Testis (tissue), 5 donors: ENCODE measurements at places on chromosomes 7 and 10. TPM values are rescaled to one million over a fixed set of nuclear protein-coding genes. Genes with fewer than 3 reads are reported as not detected.

DNA sequence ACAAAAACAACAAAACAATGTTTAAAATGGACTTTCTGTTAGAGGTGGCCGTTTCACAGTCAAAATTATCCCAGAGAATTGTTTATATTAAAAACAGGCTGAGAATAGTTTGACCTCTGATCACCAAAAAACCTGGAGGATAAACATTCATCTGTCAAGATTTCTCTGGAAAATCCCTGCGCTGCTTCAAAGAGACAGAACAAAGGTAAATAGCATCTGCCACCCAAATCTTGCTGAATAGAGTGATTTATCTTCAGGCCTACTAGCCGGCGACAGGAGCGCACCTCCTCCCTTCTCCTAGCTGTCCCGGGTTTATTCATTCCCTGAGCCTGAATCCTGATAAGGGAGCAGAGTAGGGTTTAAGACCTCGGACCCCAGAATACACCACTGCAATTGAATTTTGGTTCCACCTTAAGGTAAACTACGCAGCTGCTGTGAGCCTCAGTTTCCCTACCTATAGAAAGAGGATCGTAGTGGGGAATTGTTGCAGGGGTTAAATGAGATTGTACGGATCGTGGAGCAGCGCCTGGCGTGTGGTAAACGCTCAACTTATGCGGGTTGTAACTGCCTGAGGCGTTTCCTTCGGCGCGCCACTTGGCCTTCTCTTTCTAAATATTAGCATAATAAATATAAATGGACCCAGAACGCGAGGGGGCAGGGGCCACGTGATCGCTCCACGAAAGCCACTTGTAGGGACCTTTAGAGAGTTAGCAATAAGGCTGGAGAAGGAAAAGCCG is 498 bp upstream of the ST7 start:
- DNase-seq, result peak; percentile 80
- no peaks in the 10 kb centered on the region for H3K27me3 ChIP-seq
- H3K27ac ChIP-seq, result peak overlapping the region; percentile 85
- peaks cover 27% of the 10 kb centered on the region for H3K4me1 ChIP-seq

DNA sequence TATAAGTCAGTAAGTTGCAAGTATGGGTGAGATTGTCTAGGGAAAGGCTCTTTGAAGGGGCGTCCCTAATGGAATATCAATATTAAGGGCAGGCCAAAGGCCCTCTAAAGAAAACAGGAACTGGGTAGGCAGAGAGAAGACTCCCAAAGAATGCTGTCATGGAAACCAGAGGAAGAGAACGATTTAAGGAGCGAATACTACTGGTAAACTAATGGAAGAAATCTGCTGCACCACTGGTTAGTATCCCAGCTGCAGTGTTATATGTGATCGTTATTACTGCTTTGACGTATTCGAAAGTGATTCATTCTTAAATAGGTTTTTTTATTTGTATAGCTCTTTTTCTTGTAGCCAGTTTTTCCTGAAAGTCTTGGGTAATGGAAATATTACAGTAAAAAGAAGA is 1.3 kb downstream of the CASP2 start:
- no peaks in the 10 kb centered on the region for H3K36me3 ChIP-seq
- no peak overlapping the region for H3K27ac ChIP-seq
- H3K4me1 ChIP-seq, result peaks cover 13% of the 10 kb centered on the region

DNA sequence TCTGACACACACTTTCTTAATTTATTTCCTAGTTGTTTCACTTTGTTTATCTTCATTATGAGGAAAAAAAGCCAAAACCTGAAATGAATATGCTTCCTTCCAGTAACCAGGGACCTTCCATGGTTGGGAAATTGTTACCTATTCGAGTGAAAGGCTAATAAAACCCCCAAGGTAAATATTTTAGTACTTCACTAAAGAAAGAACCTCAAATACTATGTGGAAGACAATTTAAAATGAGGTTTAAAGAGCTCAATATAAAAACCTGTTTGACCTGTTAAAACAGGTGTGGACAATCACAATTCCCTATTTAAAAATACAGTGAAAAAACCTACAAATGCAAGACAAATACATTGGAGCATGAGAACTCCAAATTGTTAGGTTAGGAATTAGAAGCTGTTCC is 192.6 kb downstream of the CFTR start:
- H3K27ac ChIP-seq, result no peak overlapping the region
- no peak overlapping the region for H3K4me3 ChIP-seq
- H3K27me3 ChIP-seq, result no peaks in the 10 kb centered on the region
- DNase-seq, result no peak
- peaks cover 19% of the 10 kb centered on the region for H3K4me1 ChIP-seq

GPR26 gene
- total RNA-seq, result 0.31 TPM

LRRC18 gene
- total RNA-seq, result 7.8 TPM

GRCh38 chr7:138008588-138009349 is 6.9 kb upstream of the CREB3L2 start:
- H3K27me3 ChIP-seq, result no peaks in the 10 kb centered on the region
- peaks cover 4% of the 10 kb centered on the region for H3K4me1 ChIP-seq
- H3K27ac ChIP-seq, result no peak overlapping the region
- no peak for DNase-seq

- H3K4me3 ChIP-seq, result no peak overlapping the region
- no peak overlapping the region for H3K27ac ChIP-seq
- DNase-seq, result no peak
- no peaks in the 10 kb centered on the region for H3K36me3 ChIP-seq
- no peaks in the 10 kb centered on the region for H3K4me1 ChIP-seq
Observed at GRCh38 chr10:76922666-76923065, 714.9 kb downstream of the KCNMA1 start.

GRCh38 chr7:54729107-54729506 is 29.9 kb downstream of the SEC61G start:
- no peak overlapping the region for H3K4me3 ChIP-seq
- no peaks in the 10 kb centered on the region for H3K4me1 ChIP-seq
- H3K36me3 ChIP-seq, result no peaks in the 10 kb centered on the region
- H3K27me3 ChIP-seq, result no peaks in the 10 kb centered on the region

- no peak for DNase-seq
- H3K4me3 ChIP-seq, result no peak overlapping the region
- H3K4me1 ChIP-seq, result no peaks in the 10 kb centered on the region
- H3K27ac ChIP-seq, result no peak overlapping the region
- H3K27me3 ChIP-seq, result no peaks in the 10 kb centered on the region
- no peaks in the 10 kb centered on the region for H3K36me3 ChIP-seq
Observed at GRCh38 chr7:154916856-154917807, 85.8 kb downstream of the PAXIP1 start.

DNA sequence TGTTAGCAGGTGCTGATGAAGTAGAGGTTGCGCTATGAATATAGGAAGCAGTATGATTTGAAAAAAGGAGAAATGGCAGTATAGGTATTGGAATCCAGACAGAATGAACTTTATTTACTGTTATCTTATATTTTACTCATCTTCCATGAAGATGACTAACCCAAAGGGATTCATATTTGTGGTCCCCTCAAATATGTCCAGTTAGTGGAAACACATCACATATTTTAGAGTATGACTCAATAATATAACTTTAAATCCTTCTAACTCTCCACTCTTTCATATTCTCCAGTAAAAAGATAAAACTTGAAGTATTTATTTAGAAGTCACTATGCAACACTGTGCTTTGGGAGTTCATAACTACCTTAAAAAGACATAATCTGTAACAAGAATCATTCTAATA is 286.5 kb upstream of the LRRTM3 start:
- DNase-seq, result no peak
- no peaks in the 10 kb centered on the region for H3K36me3 ChIP-seq
- H3K4me3 ChIP-seq, result no peak overlapping the region
- H3K27me3 ChIP-seq, result no peaks in the 10 kb centered on the region
- no peaks in the 10 kb centered on the region for H3K4me1 ChIP-seq
- H3K27ac ChIP-seq, result no peak overlapping the region

GIMAP7 gene
- 3.1 TPM for total RNA-seq

PGAM2 gene
- total RNA-seq, result 85.1 TPM

DNA sequence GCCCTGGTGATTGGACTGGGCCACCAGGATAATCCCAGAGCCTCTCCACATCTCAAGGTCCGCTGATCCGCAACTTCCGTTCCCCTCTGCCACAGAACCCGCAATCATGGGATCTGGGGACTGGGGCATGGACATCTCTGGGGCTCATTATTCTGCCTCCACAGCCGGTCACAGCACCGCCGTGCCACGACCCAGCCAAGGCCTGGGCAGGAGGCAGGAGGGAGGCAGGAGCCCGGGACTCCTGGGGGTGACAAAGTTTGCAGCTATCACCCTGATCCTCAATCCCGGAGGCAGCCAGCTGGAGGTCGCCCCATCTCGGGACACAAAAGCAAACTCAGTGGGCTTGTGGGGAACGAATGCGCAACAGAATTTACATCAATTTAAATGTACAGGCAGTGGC is 42.9 kb upstream of the TNRC18 start:
- H3K27me3 ChIP-seq, result no peaks in the 10 kb centered on the region
- peaks cover 5% of the 10 kb centered on the region for H3K4me1 ChIP-seq
- H3K4me3 ChIP-seq, result no peak overlapping the region
- H3K36me3 ChIP-seq, result no peaks in the 10 kb centered on the region
- DNase-seq, result no peak
- no peak overlapping the region for H3K27ac ChIP-seq

GRCh38 chr10:113491967-113492565 is 60.8 kb upstream of the HABP2 start:
- no peak overlapping the region for H3K4me3 ChIP-seq
- H3K36me3 ChIP-seq, result no peaks in the 10 kb centered on the region
- no peak for DNase-seq
- H3K27me3 ChIP-seq, result no peaks in the 10 kb centered on the region
- peaks cover 31% of the 10 kb centered on the region for H3K4me1 ChIP-seq

HGF gene
- total RNA-seq, result 3.1 TPM

HOGA1 gene
- 0.55 TPM for total RNA-seq

GRCh38 chr10:122910310-122910709 is at the start of gene FAM24A:
FAM24A (plus strand) TSS chr10:122910610; CDS start chr10:122911635, 1,025 bp downstream.
- H3K4me1 ChIP-seq, result no peaks in the 10 kb centered on the region
- no peak within 1 kb of the TSS for H3K27ac ChIP-seq
- H3K4me3 ChIP-seq, result no peak within 1 kb of the TSS
- H3K27me3 ChIP-seq, result no peaks in the 10 kb centered on the region
- no peaks in the 10 kb centered on the region for H3K36me3 ChIP-seq
- DNase-seq, result no peak

DNA sequence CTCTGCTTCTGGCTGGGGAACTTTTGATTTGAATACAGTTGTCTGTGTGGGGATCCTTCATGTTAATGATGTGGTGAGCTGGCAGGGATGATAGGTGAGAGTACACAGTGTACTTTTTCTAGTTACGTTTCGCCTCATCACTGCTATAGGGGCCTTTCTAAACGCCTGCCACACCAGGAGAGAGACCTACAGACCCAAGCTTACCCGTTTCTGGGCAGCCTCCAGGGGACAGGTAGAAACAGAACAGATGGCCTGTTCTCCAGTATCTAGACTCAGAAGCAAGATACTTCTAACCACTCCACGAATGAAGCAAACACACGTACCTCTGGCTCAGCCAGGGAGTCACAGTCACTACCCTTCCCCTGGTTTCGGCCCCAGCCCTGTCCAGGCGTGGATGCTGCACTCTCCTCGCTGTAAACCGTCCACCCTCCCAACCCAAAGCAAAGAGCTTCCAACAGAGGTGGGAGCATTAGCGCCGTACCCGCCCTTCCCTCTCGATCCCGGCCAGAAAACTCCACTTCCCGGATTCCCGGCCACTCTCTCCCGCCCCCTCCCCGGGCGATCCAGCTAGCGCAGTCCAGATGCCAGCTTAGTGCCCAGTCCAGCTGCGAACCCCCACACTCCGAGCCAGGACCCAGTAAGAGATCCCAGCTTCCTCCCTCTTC is 1.2 kb downstream of the CCDC6 start:
- peak overlapping the region; percentile 88 for H3K4me3 ChIP-seq
- no peaks in the 10 kb centered on the region for H3K36me3 ChIP-seq
- DNase-seq, result peak; percentile 38
- no peaks in the 10 kb centered on the region for H3K27me3 ChIP-seq
- H3K4me1 ChIP-seq, result peaks cover 16% of the 10 kb centered on the region
- peak overlapping the region; percentile 73 for H3K27ac ChIP-seq
